ENCODE measurements at places on chromosomes 7 and 10. TPM values are rescaled to one million over a fixed set of nuclear protein-coding genes. Genes with fewer than 3 reads are reported as not detected.

GRCh38 chr7:112337892-112338291 is 112.4 kb upstream of the IFRD1 start:
- no peak for DNase-seq

DNA sequence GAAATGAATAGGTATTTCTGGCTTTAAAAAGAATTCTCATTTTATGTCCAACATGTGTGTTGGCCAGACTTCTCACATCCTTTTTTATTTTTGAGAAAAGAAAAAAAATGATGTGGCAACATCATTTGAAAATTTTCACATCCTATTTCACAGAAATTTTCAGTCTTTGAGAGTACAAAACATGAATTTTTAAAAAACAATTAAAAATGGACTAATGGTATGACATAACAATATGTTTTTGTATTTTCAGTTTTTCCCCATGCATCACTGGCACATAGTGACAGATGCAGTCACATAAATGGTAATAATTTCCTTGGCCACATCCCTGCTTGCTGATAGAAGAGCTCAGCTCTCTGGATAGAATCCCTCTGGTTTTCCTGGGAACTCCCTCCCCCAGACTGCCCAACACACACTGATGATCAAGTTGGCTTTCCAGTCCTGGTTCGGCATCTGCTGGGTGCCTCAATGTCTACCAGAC is 188.5 kb upstream of the AGR3 start:
- no peak for DNase-seq

DNA sequence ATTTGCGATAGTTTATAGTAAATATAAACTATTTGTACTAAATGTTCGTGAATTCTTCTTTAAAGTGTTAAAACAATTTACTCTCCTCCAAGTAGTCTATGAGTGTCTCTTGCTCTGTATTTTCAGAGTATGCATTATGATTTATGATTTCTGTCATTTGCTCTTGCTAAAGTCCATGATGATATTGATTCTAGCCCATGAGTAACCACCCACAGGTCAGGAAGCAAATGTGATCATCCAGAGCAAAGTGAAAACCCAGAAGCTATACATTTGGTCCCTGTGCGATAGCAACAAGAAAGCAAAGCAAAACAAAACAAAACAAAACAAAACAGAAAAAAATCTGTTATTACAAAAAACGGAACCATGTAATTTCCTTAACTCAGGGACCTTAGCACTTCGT is 225.9 kb downstream of the HDAC9 start:
- DNase-seq: no peak

GRCh38 chr7:135337977-135338550 is 104.4 kb downstream of the STRA8 start:
- DNase-seq: no peak

DNA sequence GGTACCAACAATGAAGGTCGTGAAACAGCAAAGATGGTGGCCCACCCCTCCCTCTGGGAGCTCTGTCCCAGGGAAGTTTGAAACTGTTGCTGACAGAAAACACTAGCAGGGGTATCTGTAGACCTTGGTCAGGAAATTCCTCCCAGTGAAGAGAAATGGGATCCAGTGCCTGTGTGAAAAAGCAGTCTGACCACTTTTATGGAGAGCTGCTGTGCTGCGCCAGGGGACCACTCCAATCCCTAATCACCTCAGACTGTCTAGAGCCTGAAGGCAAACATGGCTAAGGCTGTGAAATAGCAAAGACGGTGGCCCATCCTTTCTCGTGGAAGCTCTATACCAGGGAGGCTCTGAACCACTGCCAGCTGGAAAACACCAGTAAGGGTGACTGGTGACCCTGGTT is 38.3 kb upstream of the TMEM140 start:
- no peak for DNase-seq

DNA sequence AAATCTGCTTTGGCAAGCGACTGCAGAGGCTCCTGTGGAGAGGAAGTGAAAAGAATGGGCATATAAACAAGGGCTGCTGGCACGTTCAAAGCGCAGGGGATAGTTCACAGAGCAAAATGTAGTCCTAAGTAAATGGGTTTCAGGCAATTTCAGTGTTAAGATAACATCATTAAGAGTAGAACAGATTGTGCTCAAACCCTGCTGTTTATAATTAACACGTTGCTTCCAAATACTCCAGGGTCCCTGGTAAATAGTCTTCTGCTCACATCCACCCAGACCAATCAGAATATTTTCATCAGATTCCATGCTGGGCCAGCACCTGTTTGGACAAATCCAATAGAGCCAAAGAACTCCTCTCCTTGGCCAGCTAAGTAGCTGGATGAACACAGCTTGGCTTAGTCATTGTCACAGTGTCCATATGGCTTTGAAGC is 81.4 kb downstream of the ORC5 start:
- DNase-seq: no peak

- DNase-seq: no peak
Measured at GRCh38 chr10:50410066-50410811, 158.9 kb upstream of the ASAH2 start.

DNA sequence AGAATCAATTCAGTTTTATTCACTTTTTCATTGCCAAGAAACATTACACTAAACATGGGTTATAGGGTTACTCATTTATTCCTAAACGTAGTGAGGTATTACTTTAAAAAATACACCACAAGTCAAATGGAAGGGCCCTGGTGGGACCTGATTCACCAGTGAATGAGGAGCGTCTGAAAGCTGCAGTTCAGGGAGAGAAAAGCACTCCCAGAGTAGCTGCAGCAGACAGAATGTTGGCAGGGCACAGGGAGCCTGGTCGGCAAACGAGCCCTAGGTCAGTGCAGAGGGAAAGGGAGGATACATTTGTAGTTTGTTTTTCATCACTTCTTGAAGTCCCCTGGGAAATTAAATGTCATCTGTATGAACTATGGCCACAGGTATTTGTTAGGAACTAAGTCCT is 361.7 kb upstream of the ETV1 start:
- DNase-seq: no peak

DNA sequence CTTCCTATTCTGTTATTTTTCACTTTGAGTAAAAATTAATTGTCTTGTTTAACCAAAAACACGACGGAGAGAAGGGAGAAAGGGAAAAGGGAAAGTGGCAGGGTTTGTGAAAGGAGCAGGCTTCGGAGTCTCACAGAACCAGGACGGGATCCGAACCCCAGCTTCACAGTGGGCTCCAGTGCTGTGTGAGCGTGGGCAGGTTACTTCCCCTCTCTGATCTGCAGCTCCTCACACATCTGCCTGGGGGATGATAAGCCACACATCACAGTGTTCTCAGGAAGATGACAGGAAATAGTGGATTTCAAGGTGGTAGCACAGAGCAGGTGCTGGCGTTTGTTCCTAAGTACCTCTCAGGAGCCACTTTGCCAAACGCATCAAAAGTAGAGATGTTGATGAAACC is 94.2 kb upstream of the GPR26 start:
- DNase-seq: no peak

GRCh38 chr10:77507291-77507880 is 130.2 kb downstream of the KCNMA1 start:
- DNase-seq: no peak

GRCh38 chr10:77716458-77717317 is 79.1 kb upstream of the KCNMA1 start:
- no peak for DNase-seq

DNA sequence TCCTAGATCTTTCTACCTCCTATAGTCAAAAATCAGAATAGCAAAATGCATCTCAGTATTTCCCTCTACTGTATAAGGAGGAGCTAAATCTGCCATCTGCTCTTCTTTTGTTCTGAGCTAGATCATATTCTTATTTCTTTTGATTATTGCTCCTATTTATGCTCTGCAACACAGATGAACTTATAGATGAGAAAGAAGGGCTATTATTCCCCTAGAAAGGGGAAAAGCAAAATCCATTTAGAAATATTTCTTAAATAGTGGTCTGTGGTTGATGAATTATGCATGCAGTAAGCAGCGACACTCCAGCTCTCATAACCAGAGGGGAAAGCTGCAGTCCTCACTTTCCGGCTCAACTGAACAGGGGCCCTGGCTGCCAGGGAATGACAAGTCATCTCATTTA is 207.3 kb upstream of the SORCS1 start:
- no peak for DNase-seq

DNA sequence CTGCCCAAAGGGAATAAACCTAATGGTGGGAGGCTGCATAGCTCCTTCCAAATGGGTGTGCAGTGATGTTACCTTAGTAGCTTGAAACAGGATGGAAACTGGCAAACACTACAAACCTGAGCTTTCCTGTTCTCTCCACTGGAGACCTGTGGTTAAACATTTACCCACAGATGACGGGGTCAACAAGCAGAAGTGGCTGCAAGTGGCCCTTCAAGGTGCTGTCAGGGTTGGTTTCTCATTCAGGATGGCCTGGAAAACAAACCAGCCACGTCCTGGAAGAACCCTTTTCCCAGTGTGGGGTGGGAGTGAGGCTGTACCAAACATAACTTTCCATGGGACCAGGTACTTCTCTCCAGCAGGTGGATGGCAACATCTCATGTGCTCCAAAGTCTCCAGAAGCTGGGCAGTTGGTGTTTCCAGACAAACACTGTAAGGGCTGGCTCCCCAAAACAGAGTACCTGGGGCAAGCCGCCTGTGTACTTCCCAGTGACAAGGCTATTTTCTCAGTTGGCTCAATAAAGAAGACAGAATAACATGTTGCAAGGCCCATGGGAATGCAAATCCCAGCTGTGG is 67.5 kb downstream of the DNAJB9 start:
- no peak for DNase-seq

DNA sequence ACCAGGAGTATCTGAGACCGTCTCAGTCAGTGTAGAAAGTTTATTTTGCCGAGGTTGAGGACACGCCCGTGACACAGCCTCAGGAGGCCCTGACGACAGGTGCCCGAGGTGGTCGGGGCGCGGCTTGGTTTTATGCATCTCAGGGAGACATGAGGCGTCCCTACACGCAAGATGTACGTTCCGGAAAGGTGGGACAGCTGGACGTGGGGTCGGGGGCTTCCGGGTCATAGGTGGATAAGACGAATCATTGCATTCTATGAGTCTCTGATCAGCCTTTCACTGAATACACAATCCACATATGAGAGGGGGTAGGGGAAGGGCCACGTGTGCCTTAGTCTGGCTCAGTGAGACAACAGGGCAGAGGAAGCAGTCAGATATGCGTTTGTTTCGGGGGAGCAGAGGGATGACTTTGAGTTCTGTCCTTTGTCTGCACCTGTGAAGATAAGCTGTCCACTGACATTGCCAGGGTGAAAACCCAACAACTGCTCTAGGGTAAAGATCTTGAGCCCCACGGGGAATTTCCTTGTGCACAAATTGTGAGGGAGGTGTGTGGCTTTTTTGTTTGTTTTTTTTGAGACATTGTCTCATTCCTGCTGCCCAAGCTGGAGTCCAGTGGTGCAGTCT is 66.2 kb downstream of the DNAJB6 start:
- DNase-seq: no peak

- DNase-seq: no peak
Measured at GRCh38 chr7:82241356-82241755, 202.2 kb downstream of the CACNA2D1 start.

- no peak for DNase-seq
Measured at GRCh38 chr10:98041352-98042043, 11.1 kb upstream of the CRTAC1 start.

DNA sequence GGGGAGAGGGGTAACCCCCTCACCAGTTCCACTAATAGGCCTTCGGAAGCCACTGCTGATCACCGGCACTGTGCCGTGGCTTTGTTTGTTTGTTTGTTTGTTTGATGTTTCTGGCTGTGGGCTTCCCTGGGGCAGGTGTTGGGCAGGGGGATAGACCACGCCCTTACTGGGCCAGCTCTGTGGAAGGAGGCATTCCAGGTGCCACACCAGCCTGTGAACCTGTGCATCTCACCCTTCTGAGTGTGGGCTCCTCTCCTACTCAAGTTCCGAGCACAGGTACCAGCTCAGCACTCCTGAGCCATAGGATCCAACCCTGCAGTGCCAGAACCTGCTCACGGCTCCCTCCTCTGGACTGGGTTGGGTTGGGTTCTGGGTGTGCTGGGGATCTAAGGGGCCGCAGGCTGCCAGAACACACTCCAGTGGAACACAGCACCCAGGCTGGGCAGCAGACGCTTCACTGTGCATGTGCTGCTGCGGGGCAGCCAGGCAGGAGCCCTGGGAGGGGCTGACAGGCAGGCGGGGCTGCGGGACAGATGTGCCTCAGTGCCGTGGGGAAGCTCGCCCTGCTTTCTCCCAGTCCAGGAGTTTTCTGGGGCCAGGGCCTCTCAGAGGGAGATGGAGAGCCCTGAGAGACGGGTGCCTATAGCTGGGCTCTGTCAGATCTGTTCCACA is 1053.9 kb downstream of the CNTNAP2 start:
- no peak for DNase-seq

DNA sequence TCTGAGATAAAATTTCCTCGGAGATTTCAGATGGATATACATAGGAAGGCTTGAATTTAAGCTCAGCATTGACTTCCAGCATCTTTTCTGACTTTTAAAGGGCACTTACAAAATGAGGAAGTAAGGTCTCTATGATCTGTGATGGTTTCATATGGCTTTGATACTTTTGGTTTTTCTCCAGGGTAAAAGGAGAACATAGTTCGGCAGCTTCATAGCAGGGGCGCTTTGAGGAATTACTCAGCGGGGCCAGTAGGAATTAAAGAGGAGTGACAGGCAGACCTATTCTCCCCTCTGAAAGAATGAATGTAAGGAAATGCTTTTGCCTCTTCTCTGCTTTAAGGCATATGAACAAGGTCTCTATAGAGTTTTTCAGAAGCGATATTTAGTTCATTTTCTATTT is 80.0 kb upstream of the PCDH15 start:
- DNase-seq: no peak

DNA sequence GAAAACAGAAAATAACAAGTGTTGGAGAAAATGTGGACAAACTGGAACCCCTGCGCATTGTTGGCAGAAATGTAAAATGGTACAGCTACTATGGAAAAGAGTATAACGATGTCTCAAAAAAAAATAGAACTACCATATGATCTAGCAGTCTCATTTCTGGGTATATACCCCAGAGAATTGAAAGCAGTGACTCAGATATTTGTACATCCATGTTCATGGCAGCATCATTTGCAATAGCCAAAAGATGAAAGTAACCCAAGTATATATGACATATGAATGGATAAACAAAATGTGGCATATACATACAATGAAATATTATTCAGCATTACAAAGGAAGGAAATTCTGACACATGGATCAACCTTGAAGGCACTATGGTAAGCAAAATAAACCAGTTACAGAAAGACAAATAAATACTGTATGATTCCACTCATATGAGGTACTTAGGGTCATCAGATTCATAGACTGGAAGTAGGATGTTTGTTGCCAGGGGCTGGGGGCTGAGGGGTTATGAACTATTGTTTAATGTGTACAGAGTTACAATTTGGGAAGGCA is 4.9 kb downstream of the NRCAM start:
- no peak for DNase-seq

WEE2 gene
- 0.42 TPM for total RNA-seq

C7orf57 gene
- 0.21 TPM for total RNA-seq

ADCY1 gene
- total RNA-seq: 3.7 TPM

URGCP gene
- 24.1 TPM for total RNA-seq

RADIL gene
- total RNA-seq: 4.9 TPM

LIPJ gene
- total RNA-seq: 0.26 TPM

SFTPA1 gene
- not detected for total RNA-seq

NCF1 gene
- total RNA-seq: 0.37 TPM

LDB1 gene
- total RNA-seq: 51.8 TPM

ZNF117 gene
- 52.5 TPM for total RNA-seq

CTTNBP2 gene
- total RNA-seq: 13.1 TPM

RNF148 gene
- 4.1 TPM for total RNA-seq

TYW1B gene
- 4.9 TPM for total RNA-seq

NPSR1 gene
- total RNA-seq: 0.58 TPM

ARHGAP22 gene
- total RNA-seq: 6.0 TPM

OR6V1 gene
- not detected for total RNA-seq

Measured in urinary bladder (tissue), 4 donors.